ENCODE measurements at places on chromosomes 16 and 17.

- no peak for DNase-seq
Measured at GRCh38 chr16:54080524-54081008, 206.0 kb downstream of the IRX3 start.

DNA sequence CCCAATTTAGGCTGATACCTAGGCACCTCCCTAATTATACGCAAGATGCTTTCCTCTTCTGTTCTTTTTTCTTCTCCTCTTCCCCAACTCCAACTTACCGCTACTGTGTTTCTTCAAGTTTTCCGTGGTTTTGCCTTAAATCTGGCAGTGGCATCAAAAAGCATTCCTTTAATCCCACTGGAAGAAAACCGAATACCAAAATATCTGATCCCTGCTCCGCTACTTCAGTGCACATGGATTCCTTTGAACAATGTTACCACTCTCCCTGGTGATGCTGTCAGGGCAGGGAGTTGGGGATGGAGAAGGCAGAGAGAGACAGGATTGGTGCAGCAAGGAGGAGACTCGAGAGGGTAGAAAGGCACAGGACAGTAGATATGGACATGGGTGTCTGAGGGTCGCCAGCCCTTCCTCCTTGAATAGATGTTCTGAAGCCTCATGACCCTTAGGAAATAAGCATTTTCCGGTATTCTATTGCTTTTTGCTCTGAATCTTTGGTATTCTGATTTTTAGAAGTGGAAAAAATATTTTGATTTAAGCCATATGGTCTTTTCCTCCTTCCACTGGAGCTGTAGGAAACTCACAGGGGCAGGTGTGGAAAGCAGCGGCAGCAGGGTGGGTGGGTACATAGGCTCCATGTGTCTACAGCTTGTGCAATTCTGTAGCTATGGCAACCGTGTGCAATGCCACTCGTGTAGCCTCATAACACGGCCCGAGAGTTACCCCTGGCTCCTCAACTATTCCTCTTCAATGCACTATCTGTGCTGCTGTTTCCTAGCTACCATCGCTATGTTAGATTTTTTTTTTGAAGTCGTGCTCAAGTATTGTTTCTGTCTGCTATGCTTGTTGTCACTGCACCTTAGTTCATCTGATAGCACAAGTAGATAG lies 32.3 kb upstream of the TANC2 start:
- no peak for DNase-seq

- peak; percentile 82 for DNase-seq
Measured at GRCh38 chr17:7843536-7844291, 9.7 kb downstream of the KDM6B start.

DNA sequence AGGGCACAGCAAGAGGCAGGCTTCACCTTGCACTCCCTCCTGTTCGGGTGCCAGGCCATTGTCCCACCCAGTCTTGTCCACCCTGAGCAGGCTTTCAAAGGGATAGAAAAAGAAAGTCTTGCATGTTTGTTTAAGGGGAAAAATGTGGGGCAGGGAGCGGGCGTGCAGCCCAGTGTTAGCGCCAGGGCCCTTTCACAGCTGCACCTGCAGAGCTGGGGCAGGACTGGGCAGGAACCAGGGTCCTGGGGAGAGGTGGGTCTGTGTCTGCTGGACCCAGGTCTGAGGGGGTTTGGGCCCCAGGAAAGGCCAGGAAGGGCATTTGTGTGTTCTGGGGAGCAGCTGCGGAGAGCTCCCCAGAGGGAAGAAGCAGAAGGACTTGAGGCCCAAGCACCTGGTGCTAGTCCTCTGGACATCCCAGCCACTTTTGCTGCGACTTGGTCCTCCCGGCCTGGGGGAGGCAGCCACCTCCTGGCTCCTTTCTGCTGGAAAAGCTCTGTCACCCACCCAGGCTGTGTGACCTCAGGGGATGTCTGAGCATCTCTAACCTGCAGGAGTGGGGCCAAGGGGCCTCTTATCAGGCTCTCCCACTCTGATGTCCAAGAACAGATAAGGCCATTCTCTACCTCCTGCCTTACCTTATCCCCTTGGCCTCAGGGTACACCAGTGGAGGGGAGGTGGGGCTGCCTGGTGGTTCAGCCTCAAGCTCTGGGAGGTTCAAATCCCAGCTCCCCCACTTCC lies 44.7 kb downstream of the PSME3IP1 start:
- DNase-seq: no peak

- DNase-seq: no peak
Measured at GRCh38 chr16:54931120-54932014, 702 bp downstream of the IRX5 start.

GRCh38 chr17:31511195-31511578 lies 119.7 kb downstream of the RAB11FIP4 start:
- DNase-seq: no peak

DNA sequence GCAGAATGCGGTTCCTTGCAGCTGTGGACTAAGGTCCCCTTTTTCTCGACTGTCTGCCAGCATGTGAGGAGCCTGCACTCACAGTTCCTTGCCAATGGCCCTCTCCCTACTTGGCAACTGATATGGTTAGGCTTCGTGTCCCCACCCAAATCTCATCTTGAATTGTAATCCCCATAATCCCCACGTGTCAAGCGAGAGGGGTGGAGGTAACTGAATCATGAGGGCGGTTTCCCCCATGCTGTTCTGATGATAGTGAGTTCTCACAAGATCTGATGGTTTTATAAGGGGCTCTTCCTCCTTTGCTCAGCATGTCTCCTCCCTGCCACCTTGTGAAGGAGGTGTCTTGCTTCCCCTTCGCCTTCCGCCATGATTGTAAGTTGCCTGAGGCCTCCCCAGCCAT lies 19.9 kb downstream of the CIAPIN1 start:
- DNase-seq: no peak

- DNase-seq: no peak
Measured at GRCh38 chr17:41064301-41064700, 1.4 kb downstream of the KRTAP2-4 start.

DNA sequence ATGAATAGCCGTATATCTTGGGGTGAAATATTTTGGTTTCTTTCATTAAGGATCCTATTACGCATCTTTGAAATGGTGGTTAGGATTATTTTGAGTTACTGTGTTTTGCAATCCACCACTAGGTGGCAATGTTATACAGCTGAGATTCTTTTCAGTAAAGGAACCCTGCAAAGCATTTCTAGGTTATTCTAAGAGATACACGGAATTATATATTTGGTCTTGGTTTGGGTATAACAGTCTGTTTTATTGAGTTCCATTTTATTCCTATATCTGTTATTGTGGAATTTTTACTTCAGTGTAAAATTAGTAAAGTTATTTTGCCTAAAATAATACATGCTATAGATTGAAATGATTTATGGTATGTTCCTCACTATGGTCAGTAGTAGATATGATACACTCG lies 62.9 kb upstream of the CPHXL start:
- DNase-seq: no peak

DNA sequence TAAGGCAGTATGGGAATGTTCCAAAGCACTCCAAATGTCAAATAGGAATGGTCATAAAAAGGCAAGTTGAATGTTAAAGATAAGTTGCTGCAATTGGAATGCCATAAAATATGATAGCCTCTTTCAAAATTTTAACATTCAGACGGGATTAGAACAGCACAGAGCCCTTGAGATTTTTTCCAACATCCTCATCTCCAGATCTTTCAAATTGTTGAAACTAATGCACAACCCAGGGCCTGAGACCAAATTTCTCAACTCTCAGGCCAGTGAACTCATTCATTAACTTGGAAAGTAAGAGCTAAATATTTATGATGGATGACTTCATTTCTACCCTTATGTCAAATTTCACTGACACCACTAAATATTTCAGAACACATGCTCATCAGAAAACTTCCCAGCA lies 346.5 kb upstream of the XYLT1 start:
- DNase-seq: no peak

- DNase-seq: no peak
Measured at GRCh38 chr17:17325228-17325627, 22.1 kb downstream of the NT5M start.

DNA sequence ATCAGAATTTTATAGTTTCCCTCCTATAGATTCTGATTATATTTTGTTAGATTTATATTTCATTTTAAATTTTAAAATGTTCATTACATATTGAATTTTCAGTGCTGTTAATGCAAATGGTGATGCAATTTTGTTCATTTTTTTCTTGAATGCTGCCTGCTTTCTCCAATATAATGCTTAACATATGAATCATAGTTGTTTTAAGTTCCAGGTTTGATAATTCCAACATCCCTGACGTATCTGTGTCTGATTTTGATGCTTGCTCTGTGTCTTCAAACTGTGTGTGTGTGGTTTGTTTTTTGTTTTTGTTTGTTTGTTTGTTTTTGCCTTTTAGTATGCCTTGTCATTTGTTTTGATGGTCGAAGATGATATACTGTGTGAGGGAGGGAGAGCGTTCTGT lies 134.7 kb upstream of the ELAC2 start:
- DNase-seq: no peak

DNA sequence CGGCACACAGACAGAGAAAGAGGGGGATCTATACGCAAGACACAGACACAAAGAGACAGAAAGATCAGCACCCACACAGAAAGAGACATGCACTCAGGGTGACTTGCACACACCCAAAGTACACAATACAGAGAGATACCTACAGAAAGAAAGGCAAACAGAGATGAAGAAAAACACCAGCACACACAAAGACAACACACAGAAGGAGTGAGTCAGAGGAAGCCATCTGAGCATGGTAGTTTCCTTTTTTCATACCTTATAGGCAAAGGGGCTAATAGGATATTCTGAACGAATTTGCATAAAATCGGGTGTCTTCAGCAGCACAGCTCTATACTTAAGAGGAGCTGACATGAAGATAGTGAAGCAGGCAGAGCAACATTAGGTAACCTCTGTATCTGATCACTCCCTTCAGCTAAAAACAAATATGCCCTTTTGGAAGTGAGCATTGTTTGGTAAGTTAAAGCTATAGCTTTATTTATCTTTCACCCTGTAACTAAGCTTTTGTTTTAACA lies 198.6 kb downstream of the AATF start:
- no peak for DNase-seq

GRCh38 chr16:10950393-10950792 lies 6.0 kb downstream of the CLEC16A start:
- no peak for DNase-seq

DNA sequence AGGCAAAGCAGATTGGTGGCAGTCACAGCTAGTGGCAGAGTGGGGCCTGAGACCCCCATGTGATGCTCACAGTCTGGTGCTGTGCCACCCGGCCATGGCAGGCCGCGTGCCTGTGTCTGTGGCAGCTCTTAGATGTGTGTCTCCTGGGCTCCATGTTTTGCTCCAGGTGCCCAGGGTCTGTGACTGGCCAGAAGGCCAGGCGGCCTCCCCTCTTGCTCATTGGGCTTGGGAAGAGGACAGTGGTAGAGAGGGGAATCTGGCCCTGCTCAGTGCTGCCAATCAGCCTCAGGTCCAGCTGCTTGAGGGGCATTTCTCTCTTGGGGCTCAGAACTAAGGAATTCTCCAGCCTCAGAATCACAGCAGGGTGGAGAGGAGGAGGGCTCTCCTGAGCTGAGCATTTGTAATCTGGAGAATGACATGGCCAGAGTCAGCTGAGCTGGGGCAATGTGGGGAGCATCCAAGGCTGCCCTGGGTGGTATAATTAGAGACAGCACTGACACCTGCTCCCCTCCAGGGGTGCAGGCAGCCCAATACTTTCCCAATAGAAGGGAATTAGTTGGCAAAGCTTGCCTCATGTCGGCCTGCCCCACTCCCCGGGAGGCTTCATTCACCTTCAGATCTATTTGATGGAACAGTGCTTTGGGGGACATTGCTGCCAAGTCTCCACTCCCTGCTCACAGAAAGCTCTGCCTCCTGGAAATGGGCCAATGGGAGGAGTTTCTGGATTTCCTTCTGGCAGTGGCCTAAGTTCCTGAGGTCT lies 2.7 kb upstream of the LASP1NB start:
- no peak for DNase-seq

DNA sequence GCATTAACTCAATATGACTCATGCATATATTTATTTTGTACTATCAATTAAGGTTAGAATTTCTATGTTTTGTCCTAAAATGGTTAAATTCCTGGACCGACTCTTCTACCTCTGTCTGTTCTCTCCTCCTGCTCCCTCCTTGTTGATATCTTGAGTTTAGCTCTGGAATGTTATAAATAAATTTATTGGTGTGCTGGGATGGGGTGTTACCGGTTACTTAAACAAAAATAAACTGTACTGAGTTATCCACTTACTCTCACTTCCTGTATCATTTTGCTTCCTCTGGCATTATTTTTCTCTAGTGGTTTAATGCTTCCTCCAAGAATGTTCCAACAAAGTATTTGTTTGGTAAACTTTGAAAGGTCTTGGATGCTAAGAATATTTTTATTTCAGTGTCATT lies 120.1 kb downstream of the ABCA8 start:
- no peak for DNase-seq

DNA sequence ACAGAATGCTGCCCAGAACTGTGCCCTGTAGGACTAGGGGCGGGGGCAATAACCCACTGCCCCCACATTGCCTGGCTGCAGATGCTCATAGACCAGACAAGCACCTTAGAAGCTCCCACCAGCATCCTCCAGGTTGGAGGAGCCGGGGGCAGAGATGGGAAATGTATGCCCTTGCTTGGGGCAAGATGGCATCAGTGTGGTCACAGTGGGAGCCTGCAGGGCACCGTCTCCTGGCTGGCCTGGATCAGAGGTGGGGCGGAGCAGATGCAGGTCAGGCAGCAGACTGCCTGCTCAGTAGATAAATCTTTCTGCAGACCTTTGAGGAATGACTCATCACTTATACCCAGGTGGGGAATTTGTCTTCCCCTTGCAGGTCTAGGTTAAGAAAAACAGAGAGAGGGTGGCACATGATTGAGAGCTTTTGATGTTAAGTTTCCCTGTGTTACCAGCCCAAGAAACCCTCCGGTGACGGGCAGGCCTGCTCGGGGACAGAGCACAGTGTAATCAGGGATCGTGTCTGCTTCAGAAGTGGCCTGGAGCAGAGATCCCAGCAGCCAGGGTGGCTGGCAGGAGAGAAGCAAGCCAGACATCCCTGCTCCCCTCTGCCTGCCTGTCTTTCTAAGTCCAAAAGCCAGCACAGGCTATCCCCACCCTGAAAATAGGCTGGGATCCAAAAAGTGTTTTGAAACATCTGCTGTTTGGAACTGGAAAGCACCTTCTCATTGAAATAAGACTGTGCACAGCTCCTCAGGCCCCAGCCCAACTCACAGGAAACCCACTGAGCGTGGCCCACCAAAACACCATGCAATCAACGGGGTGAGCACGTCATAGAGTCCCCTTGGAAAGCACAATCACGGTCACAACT lies 50.7 kb upstream of the RPL38 start:
- DNase-seq: no peak

Data from stimulated activated CD8-positive, alpha-beta memory T cell treated with anti-CD3 and anti-CD28 coated beads, Interleukin-15, amount 100 ng/mL, for 48 hours (primary cell).